ENCODE measurements at places on chromosomes 5 and 9. TPM values are rescaled to one million over a fixed set of nuclear protein-coding genes. Genes with fewer than 3 reads are reported as not detected.

- H3K27ac ChIP-seq = no peak overlapping the region
- DNase-seq = no peak
- H3K4me3 ChIP-seq = no peak overlapping the region
- no peaks in the 10 kb centered on the region for H3K4me1 ChIP-seq
These were observed 27.0 kb downstream of the IARS1 start for GRCh38 chr9:92266486-92266885.

DNA sequence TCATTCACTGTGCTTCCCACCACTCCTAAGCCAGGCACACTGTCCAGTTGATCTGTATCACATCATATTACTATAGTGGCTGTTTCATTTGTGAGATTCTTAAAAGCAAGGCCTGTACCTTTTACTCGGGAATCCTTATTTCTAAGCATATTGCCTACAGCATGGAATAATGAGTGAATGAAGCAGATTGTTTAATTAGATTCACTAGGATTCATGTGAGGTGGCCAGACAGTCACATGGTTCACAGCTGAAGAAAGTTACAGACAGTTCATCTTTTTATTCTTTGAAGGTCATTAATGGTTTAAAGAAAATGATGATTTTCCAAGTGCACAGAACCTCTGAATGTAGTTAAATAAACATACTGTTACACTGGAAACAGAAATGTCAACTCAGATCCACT, 24.3 kb upstream of the SEMA6A start:
- DNase-seq = no peak
- no peaks in the 10 kb centered on the region for H3K4me1 ChIP-seq
- no peaks in the 10 kb centered on the region for H3K27me3 ChIP-seq

DNA sequence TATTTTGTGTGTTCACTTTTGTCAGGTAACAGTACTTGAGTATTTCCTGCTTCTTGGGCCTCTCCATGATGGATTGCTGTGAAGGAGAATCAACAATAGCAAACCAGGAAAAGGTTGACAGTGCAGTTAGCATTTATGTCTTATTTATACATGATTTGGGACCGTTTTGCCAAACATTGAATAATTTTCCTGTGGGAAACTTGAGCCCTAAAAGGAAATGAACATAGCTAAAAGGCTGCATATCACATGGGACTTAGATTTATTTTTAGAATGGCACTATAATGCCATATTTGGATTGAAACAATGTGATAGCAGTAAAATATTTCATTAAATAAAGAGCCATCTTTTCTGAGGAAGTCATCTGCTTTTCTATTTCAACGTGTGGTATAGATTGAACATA, 15.3 kb downstream of the GPR21 start:
- no peak overlapping the region for H3K27ac ChIP-seq
- H3K4me3 ChIP-seq = no peak overlapping the region
- H3K36me3 ChIP-seq = no peaks in the 10 kb centered on the region
- no peaks in the 10 kb centered on the region for H3K27me3 ChIP-seq

- H3K4me3 ChIP-seq = no peak overlapping the region
- no peaks in the 10 kb centered on the region for H3K4me1 ChIP-seq
- H3K36me3 ChIP-seq = no peaks in the 10 kb centered on the region
- no peak for DNase-seq
- no peaks in the 10 kb centered on the region for H3K27me3 ChIP-seq
- no peak overlapping the region for H3K27ac ChIP-seq
These were observed 43.0 kb downstream of the MARCHF3 start for GRCh38 chr5:126987271-126987899.

Gene UBE2QL1
- 0.68 TPM for total RNA-seq

Gene MAMDC2
- total RNA-seq = 0.37 TPM

Gene SRP19
- 63.4 TPM for total RNA-seq
